ENCODE measurements at places on chromosomes 13 and 19. TPM values are rescaled to one million over a fixed set of nuclear protein-coding genes. Genes with fewer than 3 reads are reported as not detected.

CCNA1 gene
- total RNA-seq: 17.0 TPM

ZNF726 gene
- 1.7 TPM for total RNA-seq

URAD gene
- not detected for total RNA-seq

ZNF675 gene
- total RNA-seq: 9.5 TPM

Measured in nasal cavity respiratory epithelium epithelial cell of viscerocranial mucosa (primary cell).